ENCODE measurements at places on chromosomes 2 and 18.
A peak's percentile ranks its signal among the peaks of the same experiment; 100 is the strongest.

GRCh38 chr2:200396781-200397242 is 90.3 kb downstream of the SPATS2L start:
- no peak for DNase-seq

- peak; percentile 78 for DNase-seq
These were observed 1.3 kb downstream of the GORASP2 start for GRCh38 chr2:170930131-170930990.

DNA sequence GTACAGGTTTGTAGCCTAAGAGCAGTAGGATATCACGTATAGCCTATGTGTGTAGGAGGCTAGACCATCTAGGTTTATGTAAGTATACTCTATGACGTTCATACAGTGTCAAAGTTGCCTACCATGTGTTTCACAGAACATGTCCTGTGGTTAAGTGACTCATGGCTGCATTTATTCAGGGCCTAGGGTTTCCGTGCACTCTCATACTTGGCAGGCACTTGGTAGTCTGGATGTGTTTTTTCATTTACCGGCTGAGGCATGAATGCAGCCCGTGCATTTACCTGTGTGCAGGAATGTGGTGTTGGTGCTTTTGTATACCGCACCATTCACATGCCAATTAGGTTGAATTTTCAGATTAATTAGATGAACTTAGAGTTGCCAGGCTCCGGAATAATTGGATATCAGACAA is 43.4 kb downstream of the MYL12B start:
- no peak for DNase-seq

DNA sequence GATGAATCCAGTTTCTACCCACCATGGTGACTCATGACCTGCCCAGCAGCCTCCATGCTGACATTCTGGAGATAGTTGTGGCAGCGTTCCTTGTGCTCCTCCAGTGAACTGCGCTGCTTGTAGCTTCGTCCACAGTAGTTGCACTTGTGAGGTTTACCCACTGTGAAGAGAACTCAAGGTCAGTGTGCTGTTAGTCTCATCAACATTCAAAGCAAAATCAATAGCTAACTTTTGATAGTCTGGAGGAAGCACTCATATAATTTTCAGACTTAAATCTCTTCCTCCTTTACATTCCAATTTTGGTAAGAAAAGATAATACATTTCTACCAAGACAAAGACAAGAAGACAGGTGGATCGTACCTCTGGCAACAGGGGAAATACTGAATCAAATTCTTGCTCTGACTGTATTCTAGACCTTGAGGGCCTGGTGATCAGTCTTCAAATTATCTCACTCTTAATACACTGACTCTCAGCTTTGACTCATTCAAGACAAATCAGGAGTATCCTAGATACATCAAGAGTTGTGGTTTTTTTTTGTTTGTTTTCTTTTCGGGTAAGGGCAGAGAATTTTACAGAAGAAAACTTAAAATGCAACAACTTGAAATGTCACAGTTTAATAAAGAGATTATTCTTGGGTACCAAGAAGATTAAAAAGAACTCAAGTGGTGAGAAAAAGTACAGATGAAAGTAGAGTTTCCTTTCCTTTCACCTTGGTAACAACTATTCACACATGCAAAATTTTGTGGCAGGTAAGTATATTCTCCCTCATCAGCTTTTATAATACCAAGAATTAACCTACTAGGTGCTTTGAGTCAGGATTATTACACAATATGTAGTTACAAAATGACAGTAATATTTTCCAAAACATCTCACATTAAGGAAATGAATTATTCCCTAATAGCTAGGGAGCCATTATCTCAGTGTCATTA is 129.2 kb downstream of the IKZF2 start:
- DNase-seq: no peak

- no peak for DNase-seq
These were observed 136.5 kb upstream of the HAAO start for GRCh38 chr2:42928692-42929545.

DNA sequence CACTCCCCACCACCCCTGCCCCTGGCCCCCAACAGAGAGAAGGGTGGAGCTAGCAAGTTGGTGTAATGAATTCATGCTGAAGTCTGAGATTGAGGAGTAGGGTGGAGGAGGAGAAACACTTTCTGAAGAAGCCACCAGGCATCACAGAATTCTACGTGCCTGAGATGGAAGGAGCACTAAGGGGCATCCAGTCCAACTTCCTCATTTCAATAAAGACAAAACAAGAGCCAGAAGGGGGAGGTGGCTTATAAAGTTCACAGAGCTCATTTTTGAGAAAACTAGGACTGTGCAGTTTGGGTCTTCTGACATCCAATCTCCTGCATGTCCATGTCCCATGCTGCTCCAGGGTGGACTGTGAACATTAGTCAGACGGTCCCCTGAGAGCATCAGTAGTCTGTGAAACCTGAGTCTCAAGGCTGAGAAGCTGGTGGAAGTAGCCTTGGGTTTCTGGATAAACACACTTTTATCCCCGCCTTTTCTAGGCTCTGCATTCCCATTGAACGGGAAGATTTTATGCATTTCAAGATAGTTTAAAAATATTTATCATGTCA is 77.7 kb downstream of the TRIM43 start:
- DNase-seq: no peak

GRCh38 chr18:77422974-77423867 is 173.6 kb downstream of the GALR1 start:
- DNase-seq: no peak

GRCh38 chr2:149562324-149562723 is 25.3 kb downstream of the MMADHC start:
- DNase-seq: no peak

DNA sequence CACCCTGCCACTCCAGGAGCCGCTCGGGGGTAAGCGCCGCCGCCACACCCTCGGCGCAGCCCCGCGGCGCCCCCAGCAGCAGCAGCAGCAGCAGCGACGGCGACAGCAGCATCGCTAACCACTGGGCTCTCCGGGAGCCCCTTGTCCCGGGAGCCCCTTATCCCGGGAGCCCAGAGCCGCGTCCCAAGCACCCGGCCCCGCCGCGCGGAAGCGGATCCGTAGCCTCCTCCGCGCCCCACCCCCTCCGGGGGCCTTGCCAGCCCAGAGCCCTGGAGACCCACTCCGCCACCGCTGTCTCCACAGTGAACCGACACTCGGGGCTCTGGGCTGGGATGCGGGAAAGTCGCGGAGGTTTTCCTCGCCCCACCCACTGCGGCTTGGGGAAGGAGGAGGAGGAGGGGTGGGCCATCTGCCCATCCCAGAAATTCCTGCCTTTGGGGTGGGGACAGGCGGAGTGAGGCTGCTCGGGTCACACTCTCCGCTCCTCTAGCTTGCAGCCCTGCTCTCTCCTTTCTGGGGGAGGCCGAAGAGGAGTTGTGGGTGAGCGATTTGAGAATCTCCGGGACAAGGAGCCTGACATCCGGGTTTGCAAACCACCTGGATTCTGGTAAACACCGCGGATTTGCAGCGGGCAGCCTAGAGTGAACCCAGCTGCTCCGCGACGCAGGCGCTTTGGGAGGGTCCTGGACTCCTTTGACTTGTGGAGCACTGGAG is at the start of gene PLA2R1:
Gene PLA2R1, minus strand, starts transcription at position 324 of the 714 bp plus-strand sequence. Its CDS starts 212 bp downstream, at position 112.
- no peak for DNase-seq

DNA sequence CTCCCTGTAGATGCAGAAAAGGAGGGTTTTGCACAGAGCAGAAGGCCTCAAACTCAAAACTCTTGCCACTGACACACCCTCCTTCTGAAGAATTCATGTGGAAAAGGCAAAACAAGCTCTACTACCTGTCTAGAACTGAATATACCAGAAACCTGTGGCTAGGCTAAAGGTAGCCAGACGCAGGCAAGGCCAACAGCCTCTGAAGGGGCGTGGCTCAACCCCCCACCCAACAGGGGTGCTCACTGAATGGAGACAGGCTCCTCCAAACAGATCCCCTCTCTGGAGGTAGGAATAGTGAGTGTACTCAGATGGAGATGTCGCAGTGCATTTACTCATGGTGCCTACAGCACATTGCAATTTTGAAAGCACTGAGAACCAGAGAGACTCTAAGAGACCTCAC is 3.0 kb upstream of the STK17B start:
- no peak for DNase-seq

DNA sequence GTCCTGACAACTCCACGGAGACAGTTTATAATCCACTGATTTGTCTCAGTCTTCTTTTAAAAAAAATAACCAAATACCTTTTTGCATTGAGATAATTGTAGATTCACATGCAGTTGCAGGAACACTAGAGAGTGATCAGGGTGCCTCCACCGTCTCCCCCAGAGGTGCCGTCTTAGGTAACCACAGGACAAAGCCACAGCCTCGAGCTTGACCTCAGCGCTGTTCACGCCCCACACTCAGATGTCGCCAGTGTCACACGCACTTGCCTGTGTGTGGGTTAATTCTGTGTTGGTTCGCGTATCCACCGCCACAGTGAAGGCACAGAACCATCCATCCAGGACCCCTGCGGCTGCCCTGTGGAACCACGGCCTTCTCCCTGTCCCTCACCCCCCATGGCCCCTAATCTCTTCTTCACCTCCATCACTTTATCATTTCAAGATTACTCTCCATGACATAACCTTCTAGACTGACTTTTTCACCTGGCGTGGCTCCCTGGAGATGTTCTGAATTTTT is 295.0 kb upstream of the HDAC4 start:
- no peak for DNase-seq

GRCh38 chr18:61241260-61241853 is 91.9 kb upstream of the CDH20 start:
- no peak for DNase-seq

GRCh38 chr2:102120261-102120660 is 22.3 kb upstream of the IL1R1 start:
- no peak for DNase-seq

GRCh38 chr2:5145801-5146200 is 546.4 kb upstream of the SOX11 start:
- DNase-seq: no peak

GRCh38 chr2:231666171-231667095 is 41.9 kb upstream of the PTMA start:
- no peak for DNase-seq

GRCh38 chr2:206971805-206972204 is 32.5 kb downstream of the CPO start:
- DNase-seq: no peak

DNA sequence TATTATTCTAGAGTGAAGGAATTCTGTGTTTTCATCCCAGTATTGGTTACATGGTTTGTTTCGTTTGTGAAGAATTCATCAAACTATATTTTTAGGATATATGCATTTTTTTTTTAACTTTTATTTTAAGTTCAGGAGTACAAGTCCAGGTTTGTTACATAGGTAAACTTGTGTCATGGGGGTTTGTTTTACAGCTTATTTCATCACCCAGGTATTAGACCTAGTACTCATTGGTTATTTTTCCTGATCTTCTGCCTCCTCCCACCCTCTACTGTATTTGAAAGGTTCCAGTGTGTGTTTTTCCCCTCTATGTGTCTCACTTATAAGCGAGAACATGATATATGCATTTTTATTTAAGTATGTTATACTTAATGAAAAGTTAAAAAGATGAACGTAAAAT is 47.6 kb downstream of the SCN9A start:
- DNase-seq: no peak

DNA sequence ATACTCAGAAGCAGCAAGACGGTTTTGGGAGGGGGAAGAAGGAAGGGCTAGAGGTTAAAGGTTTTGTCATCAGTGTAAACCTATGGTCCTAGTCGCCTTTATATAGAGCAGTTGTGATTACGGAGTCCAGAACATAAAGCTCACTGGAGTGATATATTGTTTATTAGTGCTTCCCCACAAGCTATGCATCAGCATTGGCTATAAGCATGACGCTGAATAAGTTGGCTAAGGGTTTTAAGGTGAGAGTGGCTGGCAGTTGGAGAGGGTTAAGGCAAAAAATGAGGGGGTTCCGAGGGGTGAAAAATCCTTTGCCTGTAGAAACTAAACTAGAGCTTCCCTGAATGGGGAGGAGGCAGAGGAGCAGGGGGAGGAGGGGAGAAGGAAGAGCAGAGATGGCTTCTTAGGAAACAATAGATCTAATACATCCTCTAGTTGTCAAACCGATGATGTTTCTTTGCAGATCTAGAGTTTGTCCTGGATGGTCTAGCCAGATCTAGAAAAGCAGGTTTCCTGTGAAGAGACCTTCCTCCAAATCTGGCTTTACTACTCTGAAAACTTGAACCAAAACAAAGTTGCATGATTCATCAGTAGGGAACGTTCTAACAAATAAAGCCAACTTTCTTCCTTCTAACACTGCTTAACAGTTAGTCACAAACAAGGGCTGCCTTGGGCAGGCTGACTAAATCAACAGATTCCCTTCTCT is 2.5 kb downstream of the KLF7 start:
- no peak for DNase-seq

GRCh38 chr2:233142355-233142897 is 82.3 kb downstream of the INPP5D start:
- peak; percentile 13 for DNase-seq

DNA sequence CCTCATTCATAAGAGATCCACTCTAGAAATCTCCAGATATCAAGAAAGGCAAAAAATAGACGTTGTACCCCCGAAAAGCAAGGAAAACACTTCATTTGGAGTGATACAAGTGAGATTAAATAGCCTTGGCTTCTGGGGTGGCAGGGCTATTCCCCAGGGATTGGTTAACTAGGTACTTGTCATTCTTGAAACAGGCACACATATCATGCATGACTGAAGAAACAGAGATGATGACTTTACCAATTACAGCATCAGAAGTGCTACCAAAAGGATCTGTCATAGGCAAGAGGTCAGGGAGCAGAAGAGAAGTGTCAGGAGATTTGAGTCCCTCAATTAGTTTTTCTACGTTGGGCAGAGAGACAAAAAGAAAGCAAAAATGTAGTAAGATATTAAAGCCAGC is 45.2 kb upstream of the NFU1 start:
- no peak for DNase-seq

DNA sequence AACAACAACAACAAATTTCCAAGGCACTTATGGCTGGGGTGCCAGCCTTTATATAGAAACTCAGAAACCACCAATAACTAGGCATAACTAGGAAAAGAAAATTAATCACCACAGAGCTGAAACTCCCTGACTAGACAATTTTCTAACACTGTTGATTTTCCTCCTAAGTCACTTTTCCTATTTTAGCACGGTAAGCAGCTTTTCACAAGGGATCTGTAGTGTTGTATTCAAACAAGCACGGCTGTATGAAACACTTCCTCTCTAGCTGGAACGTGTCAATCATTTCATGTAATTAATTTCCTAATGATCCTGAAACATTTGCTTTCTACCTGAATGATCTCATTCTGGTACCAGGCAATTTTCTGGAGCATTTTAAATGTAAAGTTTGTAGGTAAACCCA is 645.0 kb downstream of the IRS1 start:
- no peak for DNase-seq

GRCh38 chr2:106609780-106610179 is 122.6 kb downstream of the CD8B2 start:
- no peak for DNase-seq

Data from naive thymus-derived CD8-positive, alpha-beta T cell (primary cell).